ENCODE measurements at places on chromosomes 5 and 9.

- DNase-seq = peak; percentile 20
These were observed 384.6 kb upstream of the CD180 start for GRCh38 chr5:67581203-67581602.

- no peak for DNase-seq
These were observed 148.1 kb downstream of the EBF1 start for GRCh38 chr5:158951436-158952247.

GRCh38 chr5:139642891-139643871 lies 5.0 kb upstream of the CXXC5 start:
- DNase-seq = no peak

DNA sequence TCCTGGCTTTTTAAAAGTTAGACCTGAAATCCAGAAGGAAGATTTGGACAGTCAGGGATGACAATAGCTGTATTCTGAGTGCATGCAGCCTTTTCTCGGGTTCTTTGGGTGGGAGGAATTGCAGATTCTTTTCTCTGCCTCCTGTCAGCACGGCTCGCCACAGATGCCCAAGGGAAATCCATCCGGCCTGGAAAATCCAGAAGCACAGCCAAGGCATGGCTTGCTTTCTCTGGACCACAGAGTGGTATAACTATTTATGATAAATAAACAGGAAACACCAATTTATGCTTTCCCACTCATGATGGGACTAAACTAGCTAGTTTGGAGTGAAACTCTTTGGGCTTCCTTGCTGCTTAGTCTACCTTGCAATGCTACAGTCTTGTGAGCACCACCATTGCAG lies 59.1 kb downstream of the C9orf152 start:
- no peak for DNase-seq

- no peak for DNase-seq
These were observed 102.0 kb upstream of the FSTL4 start for GRCh38 chr5:133714161-133714915.

DNA sequence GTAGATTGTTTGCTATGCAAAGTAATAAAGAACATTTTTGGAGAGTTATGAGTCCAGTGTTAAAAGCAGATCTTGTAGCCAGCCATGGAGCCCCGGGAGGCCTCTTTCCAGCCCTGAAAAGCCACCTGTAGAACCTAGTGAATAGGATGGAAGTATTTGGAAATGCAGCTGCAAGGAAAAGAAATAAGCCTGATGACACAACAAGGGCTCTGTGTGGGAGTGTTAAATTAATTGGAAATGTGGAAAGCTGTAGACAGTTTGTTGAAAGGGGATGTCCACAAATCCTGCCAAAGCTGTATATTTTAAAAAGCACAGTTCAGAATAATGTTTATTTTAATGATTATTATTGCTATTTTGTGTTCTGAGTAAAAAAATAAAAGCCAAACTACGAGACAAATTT lies 152.5 kb upstream of the GHR start:
- DNase-seq = peak; percentile 9

DNA sequence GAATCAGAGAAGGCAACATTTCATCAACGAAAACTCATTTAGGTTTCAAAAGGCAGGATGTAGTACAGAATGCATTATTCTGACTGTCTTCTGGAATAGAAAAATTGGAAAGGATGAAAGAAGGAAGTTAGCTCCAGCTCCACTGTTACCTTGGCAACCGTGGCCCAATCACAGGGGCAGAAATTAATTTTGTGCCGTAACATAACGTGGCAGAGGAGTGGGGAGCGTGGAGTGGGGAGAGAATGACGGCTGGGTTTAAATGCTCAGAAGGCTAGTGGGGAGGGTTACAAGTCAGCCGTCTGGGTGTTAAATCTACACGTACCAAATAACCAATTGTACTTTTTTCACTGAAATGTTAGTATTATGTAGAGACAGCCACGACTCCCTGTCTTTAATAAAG lies 32.3 kb upstream of the EQTN start:
- DNase-seq = no peak

- no peak for DNase-seq
These were observed 20.8 kb upstream of the GTF3C5 start for GRCh38 chr9:133009906-133010582.

DNA sequence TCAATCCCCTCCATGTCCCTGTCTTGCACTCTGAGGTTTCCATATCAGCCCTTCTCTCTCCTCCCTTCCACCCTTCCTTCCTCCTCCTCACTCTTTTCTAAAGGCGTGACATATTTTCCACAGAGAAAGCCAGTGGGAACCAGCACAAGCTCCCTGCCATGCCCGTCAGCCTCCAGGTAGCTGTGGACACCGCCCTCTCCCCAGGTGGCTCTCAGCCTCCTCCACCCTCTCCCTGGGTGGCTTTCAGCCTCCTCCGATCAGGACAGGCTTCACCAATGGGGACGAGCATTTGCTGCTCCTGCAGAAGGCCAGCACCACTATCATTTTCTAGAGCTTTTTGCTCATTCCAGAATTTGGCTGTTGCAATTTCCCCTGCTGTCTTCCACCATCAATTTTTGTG lies 236.6 kb downstream of the GADD45G start:
- DNase-seq = no peak

Measured in forelimb muscle (tissue), 1 donor.